Activated naive CD8-positive, alpha-beta T cell treated with anti-CD3 and anti-CD28 coated beads, Interleukin-2, amount 50 U/mL, for 24 hours (primary cell): ENCODE measurements at places on chromosomes 7 and 10.

DNA sequence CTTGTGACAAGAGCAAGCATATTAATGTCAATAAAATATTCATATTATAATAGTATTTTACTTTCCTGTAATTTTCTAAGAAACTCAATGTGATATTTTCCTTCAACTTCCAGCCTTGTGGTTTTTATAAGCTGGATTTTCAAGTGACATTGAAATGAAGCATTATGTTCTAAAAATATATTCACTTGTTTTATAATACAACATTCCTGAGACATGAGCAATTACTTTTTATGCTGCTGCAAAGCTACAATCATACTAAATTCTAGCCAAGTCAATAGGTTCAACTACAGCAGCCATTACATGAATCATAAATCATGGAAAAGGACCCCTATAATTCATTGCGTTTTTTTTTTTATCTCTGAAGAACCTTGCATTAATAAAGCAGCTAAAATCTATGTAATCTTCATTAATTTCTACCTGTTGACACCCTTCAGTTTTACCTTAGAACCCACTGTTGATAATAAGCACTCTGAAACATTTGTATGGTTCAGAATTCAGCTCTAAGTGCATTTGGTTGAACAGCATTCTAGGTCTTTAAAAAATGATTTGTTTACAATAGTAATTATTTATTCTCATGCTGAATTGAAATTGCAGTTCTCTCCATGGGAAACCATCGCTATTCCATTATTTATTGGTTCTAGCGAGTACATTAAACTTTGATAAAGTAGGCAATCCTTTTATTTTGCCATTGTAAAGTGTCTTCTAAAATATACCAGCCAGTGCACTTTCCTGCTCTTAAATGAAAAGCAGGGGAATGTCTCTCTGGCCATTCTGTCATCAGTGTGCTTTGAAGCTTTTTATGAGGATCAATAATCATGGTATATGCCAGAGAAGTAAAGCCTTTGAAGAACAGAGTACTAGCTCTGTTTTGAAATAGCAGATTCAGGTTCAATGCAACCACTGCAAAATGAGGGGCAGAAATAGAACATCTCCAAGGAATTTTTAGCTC, 132.6 kb downstream of the GNAT3 start:
- DNase-seq, result no peak

GRCh38 chr10:114719311-114719710, 61.2 kb upstream of the ABLIM1 start:
- no peak for DNase-seq

- no peak for DNase-seq
Measured at GRCh38 chr10:963655-964054, 24.6 kb upstream of the GTPBP4 start.

DNA sequence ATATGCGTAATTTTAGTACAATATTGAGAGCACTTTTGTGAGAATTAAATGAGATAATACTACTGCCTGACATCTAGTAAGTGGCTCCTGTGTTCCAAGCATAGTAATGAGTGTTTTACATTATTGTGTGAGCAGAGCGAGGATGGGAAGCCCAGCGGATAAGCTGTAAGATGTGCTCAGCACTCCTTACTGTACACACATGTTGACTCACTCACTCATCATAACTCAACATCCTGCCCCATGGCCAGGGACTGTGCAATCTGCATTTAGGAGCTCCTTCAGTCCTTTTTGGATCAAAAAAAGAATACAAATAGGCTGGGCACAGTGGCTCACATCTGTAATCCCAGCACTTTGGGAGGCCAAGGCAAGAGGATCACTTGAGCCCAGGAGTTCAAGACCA, 72.9 kb upstream of the NEBL start:
- DNase-seq, result no peak

DNA sequence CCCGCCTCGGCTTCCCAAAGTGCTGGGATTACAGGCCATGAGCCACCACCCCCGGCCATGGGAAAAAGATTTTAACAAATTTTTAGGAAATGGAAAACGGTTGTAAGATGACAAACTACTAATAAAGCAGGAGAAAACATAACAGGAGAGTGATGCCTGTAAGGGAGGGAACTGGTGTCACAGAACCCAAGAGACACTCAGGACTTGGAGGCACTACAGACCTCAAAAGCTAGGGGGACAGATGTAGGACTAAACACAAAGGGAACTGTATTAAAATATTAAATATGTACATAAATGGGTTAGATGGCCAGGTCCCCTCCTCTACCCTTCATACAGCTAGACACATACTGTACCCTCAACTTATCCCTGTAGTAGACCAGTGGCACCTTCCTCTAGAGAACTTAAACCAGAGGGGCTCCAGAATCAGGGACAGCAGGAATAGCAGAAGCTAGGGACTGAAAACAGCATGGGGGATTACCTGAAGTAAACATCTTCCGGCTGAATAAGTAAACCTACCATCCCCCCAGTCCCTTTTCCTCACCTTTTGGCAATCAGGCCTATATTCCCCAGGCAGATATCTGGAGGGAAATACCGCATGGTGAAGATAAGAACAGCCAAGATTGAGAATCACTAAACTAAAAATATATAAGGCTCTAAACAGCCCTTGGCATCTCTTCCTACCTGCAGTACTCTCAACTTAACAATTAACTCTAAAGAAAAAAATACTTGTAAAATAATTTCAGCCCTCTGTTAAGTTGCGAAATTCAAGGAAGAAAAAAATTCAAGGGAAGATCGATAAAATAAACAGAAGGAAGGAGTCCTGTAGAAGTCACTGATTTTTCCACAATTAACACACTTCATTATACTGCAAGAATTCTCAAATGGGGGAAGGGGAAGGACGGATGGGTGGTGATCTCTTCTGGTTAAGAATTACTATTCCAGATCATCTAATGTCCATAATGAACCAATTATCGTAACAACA, 15.5 kb downstream of the TM9SF3 start:
- no peak for DNase-seq
